ENCODE measurements at places on chromosomes 12 and 14.
A peak's percentile ranks its signal among the peaks of the same experiment; 100 is the strongest.

DNA sequence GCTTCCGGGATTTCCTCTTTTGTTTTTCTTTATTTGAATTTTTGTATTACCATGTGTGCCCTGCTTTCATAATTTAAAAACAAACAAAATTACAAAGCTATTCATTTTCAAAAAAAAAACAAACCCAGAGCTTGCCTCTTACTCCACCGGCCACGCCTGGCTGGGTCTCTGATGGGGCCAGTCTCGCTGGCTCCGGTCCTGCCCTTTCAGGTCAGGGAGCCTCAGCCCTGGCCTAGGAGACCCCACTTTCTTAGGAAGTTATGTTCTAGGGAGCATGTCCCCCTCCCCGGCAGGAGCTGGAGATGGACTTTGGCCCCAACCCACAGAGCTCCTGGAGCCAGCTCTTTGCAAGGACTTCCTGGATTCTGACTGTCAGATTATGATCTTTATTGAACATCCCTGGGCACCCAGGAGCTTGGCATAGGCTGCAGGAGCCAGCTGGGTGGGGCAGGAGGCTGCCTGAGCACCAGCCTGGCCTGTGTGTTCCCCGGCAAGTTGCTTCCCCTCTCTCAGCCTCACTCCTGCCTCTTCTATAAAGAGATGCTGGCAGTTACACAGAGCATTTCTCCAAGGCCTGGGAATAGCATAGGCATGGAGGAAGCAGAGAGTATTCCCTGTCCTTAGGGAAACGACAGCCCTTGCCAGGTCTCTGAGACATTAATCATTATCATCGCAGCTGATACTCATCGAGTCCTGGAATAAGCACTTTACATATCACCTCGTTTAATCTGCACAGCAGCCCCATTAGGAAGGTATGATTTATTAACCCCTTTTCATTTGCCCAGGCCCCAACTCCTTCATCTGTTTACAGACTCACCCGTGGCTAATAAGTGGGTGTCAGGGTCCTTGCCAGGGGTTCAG lies 3.5 kb downstream of the DEGS2 start:
- DNase-seq = no peak

DNA sequence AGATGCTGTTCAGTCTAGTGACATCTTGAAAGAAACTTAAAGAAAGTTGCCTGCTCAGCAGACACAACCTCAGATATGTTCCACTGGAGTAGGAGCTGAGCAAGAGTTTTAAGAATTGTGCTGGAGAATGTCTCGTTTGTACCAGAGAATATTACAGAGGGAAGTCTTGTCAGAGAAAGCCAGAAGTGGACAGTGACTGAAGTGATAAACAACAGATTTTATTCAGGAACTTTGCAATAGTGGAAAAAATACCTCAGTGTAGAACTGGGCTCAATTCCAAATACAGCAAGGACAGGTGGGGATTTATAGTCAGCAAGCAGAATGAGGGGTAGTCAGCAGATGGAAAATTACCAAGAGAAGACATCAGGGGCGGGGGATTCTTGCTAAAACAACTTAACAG lies 18.6 kb downstream of the ZDHHC17 start:
- DNase-seq = no peak

DNA sequence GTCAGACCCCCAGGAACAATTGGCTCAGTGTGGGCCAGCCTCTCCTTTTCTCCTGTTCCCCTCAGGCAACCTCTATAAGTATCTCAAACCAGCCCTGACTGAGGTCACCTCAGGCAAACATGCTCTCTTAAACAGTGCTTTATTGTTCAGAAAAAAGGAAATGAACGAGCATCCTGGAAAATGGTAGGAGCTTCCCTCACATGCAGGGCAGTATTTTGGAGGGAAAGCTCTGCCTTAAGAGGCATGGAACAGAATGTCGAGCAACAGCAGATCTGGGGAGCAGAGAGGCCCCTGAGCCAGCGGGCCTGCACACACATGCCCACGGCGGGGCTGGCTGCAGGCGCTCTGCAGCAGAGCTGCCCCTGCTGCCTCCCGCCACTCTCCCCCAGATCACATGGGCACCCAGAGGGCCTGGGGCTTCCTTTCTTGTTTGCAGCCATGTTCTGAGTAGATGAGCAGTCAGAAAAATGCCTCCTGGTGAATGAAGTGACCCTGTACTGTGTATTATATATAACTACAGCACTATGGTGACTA lies 42.0 kb downstream of the MOK start:
- DNase-seq = no peak

- DNase-seq = no peak
These were observed 54.6 kb downstream of the TTC8 start for GRCh38 chr14:88879022-88879421.

- DNase-seq = no peak
These were observed 20.6 kb downstream of the CCDC92 start for GRCh38 chr12:123952037-123952436.

DNA sequence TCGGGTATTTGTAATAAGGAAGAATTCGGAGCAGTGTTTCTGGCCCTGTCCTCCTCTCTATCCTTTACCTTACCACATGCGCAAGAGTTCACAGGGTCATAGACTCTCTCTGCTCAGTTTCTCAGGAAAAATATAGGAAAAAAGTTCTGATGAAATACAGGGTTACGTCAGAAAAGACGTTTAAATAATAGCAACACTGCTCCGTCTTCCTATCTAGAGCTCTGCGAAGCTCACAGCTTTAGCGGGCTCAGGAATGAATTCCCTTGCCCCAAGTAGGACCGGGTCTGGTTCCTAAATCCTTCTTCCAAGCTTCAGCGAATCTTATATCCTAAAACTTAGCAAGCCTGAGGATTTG lies 365 bp downstream of the CCDC59 start:
- peak; percentile 30 for DNase-seq

Measured in NCI-H510A treated with DMSO at 0.1 percent for 48 hours (cell line).